ENCODE measurements at places on chromosomes 1 and 21.

DNA sequence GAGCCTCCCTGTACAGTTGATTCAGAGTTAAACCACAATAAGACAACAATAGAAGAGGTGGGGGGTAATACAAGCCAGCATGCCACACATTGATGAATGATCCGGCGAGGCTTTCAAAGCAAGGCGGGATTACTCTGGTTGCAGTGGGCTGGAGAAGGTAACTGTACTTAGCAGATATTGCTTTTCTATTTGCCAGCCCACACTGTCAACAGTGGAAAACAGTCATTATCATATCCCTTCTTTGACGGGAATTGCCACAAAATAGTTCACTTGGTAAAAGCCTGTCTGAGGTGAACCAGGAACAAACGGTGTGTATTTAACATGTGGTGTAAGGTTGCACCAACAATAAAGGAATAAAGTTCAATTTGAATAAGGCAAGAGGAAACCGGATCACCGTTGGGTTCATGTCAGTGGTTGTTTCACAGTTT lies 5.8 kb upstream of the KCNJ15 start:
- no peak for DNase-seq

- DNase-seq: no peak
These were observed 20.4 kb downstream of the C21orf91 start for GRCh38 chr21:17798796-17799195.

DNA sequence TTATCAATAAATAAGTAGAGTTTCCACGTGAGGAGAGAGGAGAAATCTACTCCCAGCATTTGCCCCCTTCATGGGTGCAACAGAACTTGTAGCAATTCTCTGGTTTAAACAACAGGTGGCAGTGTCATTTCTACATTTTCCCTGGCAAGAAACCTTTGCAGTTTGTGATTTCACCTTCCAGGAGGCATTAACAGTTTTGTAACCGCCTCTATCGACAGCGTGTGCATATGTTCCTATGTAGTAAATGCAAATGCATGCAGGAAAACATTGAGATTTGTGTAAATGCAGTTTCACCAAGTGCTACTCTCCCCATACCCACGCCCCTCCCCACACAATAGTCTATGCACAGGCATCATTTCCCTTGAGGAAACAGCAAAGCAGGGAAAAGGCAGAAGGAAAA lies 494.7 kb downstream of the SMYD3 start:
- DNase-seq: no peak

DNA sequence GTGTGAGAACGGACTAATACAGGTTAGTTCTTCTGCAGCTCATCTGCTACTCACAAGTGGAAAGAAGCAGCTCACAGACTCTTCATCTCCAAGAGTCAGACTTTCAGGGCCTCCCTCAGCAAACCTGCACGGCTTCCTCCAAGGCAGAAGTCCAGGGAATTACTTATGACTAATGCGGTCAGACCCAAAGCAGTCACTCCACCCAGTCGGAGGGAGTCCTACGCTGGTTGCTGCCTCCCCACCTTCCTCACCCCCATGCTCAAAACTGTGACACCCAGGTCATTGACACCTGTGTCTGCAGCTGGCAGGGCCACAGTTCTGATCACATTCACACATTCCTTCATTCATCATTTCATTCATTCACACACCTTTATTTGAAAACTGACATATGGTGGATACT lies 38.4 kb upstream of the PRDM2 start:
- DNase-seq: no peak

DNA sequence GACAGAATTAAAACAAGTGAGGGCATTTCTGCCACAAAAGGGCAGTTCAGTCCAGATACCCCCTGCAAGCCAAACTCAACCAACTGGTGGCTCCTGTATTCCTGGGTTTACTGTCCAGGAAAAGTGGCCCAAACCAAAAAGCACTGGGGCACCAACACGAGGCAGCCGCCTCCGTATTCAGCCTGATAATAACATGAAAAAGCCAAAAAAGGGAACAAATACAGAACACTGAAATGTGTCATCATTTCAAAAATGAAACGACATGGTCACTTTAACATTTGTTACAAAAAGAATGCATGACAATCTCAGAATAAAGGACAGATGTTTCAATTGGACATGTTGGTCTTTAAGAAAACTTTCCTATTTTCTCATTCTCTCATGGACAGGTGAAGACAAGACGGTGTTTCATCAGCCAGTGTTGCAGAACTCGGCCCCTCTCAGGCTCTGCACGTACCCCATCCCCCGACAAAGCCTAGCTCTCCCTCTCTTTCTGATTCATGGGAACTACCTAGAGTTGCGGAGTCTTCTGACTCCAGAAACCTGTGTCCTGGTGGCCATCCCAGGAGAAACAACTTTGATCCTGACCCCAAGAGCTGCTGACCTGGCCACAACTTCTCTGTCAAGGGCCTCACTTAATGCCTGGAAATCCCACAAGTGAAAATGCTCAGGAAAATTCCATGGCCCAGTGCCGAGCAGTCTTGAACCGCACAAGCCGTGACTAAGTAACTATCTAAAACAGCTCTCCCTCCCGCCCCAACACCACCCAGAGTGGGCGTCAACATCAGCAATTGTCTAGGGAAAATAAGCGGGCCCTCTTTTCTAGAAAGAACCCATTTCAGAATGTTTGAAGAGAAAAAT lies 27.1 kb downstream of the ZBTB17 start:
- peak; percentile 72 for DNase-seq

DNA sequence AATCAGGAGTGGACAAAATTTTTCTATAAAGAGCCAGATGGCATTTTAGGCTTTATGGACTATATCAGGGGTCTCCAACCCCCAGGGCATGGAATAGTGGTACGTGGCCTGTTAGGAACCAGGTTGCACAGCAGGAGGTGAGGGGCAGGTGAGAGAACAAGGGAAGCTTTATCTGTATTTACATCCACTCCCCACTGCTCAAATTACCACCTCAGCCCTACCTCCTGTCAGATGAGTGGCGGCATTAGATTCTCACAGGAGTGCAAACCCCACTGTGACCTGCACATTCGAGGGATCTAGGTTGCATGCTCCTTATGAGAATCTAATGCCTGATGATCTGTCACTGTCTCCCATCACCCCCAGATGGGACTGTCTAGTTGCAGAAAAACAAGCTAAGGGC lies 13.9 kb downstream of the PHTF1 start:
- no peak for DNase-seq

- no peak for DNase-seq
These were observed 7.7 kb downstream of the SLFNL1 start for GRCh38 chr1:41013796-41014195.

DNA sequence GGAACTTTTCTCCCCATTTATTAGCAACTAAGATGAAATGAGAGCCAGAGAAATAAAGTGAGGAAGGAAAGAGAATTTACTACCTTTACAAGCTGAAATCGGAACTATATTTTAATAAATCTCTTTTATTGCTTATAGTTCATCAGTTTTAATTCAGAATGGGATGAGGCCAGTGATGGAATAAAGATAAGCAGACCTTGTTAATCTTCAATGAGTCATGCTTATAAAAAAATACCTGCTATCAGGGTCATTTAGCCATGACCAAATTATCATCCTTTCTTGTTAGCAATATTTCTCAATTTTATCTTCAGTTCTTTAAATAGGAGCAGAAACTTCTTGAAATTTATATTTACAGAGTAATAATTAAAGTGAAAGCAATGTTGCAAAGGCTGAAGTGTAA lies 26.1 kb downstream of the RGS4 start:
- no peak for DNase-seq

DNA sequence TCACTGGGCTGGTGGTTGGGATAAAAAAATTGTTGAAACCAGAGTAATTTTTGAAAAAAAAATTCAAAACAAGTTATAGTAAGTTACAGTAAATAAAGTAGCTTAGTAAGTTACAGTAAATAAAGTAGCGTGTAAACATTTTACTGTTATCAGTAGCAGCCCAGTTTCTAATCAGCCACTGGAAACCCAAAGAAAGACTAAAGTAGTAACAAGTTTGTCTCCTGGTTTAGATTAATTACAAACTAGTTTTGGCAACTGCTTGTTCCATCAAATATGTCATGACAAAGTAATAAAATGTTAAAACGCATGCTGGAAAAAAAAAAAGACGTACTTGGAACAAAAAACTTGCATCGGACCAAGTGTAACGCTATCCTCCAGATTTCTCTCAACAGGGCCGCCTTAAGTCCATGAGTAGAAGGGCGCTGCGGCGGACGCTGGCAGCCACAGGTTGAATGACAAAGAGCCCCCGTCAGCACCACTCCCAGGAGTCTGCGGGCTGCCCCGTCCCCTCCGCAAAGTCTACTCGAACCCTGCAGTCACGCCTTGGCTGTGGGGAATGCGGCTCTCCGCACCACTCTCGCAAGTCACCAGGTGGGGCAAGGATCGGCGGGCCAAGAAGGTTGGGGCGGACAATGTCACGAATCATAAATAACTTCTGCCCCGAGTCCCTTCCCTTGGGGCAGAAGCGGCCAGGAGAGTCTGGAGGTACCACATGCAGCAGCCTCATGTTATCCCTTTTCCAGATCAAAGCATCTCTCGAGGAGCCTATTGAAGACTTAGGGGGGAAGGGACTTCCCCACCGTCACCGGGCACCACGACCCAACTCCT lies 837 bp downstream of the SLC16A1 start:
- DNase-seq: peak; percentile 78

GRCh38 chr1:8883491-8883890 lies 5.0 kb upstream of the ENO1 start:
- DNase-seq: no peak

GRCh38 chr1:17612831-17613230 lies 73.3 kb downstream of the ARHGEF10L start:
- no peak for DNase-seq

DNA sequence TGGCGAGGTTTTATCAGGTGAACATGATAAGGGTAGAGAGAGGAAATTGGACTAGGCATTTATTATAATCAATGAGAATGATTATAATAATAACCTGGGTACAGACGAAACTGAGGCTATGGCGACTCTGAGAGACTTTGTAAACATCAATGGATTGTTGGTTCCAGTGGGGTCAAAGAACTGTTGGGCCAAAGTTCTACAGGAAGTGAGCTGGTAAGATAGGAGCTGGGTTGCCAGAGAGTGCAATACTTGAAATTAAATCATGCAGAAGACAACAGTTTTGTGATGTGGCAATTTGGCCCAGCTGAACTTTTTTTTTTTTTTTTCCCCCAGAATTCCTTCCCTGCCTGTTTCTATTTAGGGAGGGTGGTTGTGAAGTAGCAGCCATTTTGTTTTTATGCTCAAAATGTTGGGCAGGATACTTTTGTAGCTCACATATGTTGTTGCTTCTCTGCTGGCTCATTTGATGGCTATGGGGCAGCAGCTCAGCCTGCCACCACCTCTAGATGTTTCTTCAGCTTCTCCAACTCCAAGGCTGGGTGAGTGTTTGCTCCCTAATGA lies 286.5 kb upstream of the B3GALT2 start:
- DNase-seq: no peak

- DNase-seq: no peak
These were observed 11.1 kb downstream of the ZFYVE9 start for GRCh38 chr1:52153010-52153409.

GRCh38 chr21:30256100-30256499 lies 26.6 kb downstream of the KRTAP24-1 start:
- no peak for DNase-seq

DNA sequence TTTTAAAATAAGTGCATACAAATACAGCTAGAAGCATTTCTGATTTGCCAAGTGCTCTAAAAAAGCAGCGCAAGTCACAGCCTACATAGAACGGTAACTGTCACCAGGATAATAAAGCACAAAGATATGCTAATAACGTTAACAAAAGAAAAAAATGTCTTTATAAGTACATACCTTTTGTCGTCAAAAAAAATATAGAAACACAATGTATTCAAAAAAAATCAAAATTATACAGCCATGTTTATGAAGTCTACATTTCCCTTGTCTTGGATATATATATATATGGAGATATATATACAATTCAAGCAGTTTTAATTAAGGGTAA lies 3.2 kb downstream of the IRF2BP2 start:
- DNase-seq: no peak

GRCh38 chr1:43832255-43832654 lies 101.3 kb upstream of the ARTN start:
- peak; percentile 39 for DNase-seq

GRCh38 chr1:182910143-182910542 lies 42.8 kb downstream of the SHCBP1L start:
- no peak for DNase-seq

DNA sequence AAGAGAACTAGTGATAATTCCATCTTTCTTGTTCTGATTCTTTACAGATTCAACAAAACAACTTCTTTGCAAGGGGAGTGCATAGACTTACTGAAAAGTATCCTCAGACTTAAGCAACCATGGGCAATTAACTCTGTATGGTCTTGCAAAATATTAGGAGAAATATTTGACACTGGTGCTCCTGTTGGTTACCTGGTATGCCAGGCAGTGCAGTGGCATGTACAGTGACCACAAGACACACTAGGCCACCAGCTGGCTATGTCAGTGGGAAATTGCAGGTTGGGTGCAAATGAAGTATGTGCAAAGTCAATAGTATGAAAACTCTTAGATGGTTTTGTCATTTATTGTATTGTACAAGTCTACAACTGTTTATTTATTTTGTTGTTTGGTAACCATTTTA lies 34.5 kb downstream of the EPS15 start:
- no peak for DNase-seq

DNA sequence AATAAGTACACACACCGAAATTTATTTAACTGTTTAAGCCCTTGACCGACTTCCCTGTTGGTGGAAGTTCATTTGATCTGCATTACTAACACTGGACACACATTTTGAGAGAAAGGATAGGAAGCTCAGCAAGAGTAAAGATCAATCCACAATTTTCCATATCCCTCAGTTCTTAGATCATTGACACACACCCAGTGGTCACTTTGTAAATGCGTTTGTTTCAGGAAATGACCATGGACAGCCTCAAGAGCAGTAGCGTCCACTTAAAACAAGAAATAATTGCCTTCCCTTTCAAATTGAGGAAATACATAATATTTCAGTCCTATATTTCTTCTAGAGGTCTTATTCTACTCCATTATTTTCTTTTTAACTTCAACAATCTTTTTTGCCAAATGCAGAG lies 511.5 kb upstream of the PTBP2 start:
- DNase-seq: no peak

DNA sequence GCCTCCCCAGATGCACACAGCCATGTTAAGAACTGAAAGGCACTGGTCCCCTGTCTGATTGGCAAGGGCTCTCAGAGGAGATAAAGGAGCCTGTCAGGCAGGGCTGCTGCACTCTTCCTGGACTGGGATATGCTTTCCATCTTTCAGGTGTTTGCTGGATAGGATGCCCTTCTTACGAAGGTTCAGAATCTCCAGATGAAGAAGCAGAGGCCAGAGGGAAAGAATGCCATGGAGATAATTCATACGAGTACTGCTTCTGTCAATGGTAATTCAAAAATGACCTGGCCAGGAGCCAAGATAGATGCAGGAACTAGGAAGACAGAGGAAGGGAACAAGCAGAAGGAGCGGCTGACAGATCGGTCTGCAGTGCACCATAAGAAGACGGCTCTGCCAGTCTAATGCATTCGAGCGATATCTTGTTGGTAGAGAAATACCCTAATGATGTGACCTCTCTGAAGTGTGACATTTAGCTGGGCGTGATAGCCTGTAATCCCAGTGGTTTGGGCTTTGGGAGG lies 16.6 kb upstream of the ATP2B4 start:
- no peak for DNase-seq

GRCh38 chr1:240455228-240455821 lies 156.6 kb downstream of the GREM2 start:
- DNase-seq: no peak

GRCh38 chr1:175353066-175353465 lies 160.5 kb upstream of the KIAA0040 start:
- no peak for DNase-seq

- peak; percentile 35 for DNase-seq
These were observed 80.8 kb downstream of the S1PR1 start for GRCh38 chr1:101317590-101317989.

- DNase-seq: peak; percentile 15
These were observed 57.8 kb downstream of the RUNX3 start for GRCh38 chr1:24872061-24872850.

GRCh38 chr1:198449727-198450433 lies 90.6 kb downstream of the ATP6V1G3 start:
- no peak for DNase-seq
